AG20443 (cell line): ENCODE measurements at places on chromosomes 1 and 21.
A peak's percentile ranks its signal among the peaks of the same experiment; 100 is the strongest.

- no peak for DNase-seq
Observed at GRCh38 chr1:233759665-233760064, 144.8 kb upstream of the SLC35F3 start.

DNA sequence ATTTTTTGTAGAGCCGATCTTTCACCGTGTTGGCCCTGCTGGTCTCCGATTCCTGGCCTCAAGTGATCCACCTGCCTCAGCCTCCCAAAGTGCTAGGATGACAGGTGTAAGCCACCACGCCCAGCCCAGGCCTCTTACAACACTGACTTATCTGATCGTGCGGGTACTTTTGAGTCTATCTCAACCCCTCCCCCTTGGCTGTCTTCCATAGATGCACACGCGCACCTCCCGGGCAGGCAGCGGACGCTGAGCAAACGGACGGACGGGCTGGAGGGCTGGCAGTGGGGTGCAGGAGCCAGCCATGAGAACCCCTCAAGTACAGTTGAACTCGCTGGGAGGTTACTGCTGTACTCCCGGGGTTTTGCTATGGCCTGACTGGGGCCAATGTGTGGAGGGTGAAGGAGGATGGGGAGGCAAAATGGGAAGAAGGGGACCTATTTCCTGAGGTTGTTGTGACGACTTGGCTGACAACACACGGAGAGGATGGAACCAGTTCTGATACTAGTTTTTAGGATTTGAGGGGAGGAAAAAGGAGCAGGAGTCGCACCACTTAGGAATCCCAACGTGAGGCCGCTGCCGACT, 959 bp downstream of the CD58 start:
- peak; percentile 25 for DNase-seq

DNA sequence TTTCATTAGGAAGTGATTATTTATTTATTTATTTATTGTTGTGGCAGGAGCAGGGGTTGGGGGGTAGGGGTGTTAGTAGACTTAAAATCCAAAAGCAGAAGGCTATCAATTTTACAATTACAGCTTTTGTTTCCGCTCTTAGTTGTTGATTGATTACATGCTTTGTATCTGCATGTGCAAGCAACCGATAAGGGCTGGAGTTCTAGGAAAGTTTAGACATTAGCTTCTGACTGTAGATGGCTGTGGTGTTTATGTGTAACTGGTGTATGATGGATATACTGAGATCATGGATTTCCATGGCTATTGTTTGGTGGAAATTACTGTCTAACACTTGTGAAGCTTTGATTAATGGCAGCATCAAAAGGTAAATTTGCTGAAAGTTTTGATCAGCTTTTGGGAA, 2.8 kb downstream of the ST6GALNAC5 start:
- no peak for DNase-seq

DNA sequence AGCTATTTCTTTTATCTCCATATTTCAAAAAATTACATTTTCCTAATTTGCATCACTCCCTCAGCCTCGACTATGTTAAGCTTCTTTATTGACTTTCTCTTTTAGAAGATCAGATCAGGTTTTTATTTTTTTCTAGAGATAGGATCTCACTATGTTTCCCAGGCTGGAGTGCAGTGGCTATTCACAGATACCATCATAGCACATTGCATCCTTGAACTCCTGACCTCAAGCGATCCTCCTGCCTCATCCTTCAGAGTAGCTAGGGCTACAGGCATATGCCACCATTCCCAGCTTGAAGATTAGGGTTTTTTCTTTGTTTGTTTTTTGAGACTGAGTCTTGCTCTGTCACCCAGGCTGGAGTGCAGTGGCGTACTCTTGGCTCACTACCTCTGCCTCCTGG, 20.1 kb downstream of the UCK2 start:
- no peak for DNase-seq

GRCh38 chr1:168665975-168666374, 63.0 kb downstream of the DPT start:
- DNase-seq = no peak

GRCh38 chr1:183215076-183215720, 29.1 kb downstream of the LAMC2 start:
- DNase-seq = no peak

- DNase-seq = no peak
Observed at GRCh38 chr1:37663426-37664000, 28.8 kb upstream of the CDCA8 start.

- DNase-seq = no peak
Observed at GRCh38 chr1:5490635-5491034, 501.6 kb downstream of the NPHP4 start.

DNA sequence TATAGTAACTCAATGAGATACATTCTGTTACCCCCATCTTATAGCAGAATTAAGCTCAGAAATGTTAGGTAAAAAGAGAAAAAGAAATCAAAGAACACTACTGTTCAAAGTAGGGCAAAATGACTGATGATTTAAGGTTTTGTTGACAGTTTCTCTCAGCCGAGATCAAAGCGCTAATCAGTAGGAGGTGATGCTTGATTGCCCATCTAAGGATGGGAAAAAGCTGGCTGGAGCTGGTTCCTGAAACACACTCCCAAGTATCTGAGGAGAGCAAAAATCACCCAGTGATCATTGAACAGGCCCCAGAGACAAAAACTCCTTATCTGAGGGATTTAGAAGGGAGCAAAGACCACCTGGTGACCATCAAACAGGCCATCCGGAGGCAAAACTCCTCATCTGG, 64.5 kb upstream of the CSF1 start:
- no peak for DNase-seq

GRCh38 chr1:13764588-13765332, 64.8 kb downstream of the PRDM2 start:
- DNase-seq = peak; percentile 27

DNA sequence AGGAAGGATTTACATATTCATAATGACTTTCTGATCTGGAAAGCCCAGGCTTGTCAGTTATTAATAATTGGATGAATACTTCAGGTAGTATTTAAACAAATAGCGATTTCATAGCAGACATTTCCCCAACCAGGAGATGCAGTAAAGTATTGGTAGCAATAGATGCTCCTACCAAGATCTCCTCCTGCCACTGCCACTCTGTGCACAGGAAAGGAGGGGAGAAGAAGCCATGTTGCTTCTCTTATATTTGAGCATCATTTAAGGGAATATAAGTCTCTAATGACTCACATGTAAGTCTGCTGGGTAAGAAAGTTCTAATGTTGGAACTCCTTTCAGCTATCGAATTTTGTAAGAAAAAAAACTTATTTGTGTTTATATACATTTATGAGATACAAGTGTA, 420 bp upstream of the IFI16 start:
- DNase-seq = no peak

DNA sequence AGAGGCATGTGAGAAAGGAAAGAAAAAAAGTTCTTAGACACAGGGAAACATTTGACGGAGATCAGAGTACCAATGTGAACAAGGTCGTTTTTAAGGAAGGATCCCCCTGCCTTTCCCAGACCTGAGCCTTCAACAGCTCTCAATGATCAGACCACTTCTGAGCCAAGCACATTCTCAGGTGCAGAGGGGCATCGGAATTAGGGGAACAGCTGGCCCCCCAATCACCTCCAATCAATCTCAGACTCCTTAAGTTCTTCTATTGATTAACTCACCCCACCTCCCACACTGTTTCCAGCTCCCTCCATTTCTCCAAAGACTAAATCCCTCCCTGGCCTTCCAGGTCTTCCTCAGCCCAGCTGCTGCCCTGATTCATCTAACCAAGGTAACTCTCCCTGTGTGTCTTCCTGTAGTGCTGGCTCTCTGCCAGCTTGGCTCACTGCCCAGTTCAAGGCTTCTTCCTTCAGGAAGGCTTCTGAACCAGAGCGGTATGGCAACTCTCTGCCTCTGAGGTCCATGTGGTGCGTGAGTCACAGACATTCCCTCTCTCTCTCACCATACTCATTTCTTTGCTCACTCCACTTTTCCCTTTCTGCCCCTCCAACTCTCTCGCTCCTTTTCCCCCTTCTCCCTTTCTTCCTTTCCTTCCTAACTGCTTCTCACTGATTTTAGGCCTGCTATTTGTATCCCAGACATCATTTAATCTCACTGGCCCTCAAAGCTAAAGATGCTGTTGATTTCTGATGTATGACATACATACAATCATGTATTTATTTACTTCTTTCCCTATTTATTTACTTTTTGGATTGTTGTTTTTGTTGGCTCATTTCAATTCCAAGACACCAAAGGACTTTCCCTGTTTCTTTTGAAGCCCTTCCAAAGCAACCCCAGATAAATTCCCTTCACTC, 18.1 kb downstream of the CFAP45 start:
- DNase-seq = peak; percentile 88

GRCh38 chr1:214467078-214467585, 84.3 kb downstream of the PTPN14 start:
- no peak for DNase-seq

- no peak for DNase-seq
Observed at GRCh38 chr1:63622849-63623566, 29.8 kb downstream of the PGM1 start.

GRCh38 chr1:226862890-226863289, 7.5 kb upstream of the PSEN2 start:
- DNase-seq = no peak

DNA sequence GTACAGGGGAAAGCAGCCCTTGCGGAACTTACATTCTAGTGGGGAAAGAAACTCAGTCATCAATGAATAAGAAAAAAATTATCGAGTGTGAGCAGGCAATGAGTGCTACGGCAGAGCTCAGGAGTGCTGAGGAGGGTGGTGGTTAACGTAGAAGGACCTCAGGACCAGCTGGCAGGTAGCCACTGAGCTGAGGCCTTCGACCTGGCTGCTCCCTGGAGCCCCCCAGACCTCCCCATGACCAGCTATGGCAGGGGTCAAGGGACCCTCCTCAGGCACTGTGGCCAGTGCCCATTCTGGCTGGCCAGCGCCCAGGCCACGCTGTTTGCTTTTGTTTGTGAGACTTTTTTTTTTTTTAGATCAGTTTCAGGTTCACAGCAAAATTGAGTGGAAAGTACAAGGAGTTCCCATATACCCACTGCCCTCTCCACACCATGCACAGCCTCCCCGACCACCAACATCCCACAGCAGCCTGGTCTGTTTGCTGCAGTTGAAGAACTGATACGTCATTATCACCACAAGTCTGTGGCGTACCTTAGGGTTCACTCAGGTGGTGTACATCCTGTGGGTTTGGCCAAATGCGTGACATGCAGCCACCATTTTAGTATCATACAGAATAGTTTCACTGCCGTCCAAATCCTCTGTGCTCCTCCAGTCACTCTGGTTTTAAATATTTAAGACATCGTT, 11.8 kb upstream of the TTC22 start:
- no peak for DNase-seq

DNA sequence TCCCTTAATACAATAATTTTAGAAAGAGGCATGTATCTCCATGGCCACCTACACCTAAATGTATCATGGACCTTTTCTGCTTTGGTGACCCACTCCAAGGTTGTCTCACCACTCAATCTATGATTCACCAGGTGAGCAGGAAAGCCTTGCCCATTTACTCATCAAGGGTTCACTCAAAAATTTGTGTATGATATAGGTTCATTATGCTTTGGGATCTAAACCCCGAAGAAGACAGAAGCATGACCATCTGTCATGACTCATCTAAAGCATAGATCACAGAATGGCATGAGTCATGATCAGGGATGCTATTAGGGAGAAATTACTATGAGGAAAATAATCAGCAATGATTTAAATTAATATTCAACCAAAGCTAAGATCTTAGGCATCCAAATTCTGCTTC, 38.5 kb downstream of the PYHIN1 start:
- no peak for DNase-seq

GRCh38 chr1:244239261-244239770, 188.2 kb downstream of the ZBTB18 start:
- no peak for DNase-seq
